ENCODE measurements at places on chromosomes 13 and 19.

GRCh38 chr13:80245162-80245733, 95.7 kb downstream of the SPRY2 start:
- DNase-seq = no peak

- no peak for DNase-seq
Observed at GRCh38 chr13:50585674-50586413, 257.6 kb downstream of the DLEU7 start.

DNA sequence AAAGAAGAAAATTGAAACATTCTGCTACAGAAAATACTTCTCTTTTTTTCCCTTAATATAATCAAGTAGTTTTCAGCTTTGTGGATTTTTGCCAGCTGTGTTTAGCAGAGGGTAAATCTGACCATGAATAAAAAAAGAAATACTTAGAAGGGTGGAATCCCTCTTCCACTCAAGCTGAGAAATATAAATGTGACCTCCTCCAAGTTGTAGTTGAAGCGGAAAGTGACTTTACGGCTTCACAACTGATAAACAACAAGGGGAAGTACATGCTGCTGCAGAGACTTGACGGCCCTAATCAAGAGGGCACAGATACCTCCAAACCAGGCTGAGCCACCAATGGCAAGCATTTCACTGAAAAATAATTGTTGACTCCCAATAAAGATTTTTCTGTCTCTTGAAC, 785.0 kb downstream of the SLITRK5 start:
- no peak for DNase-seq

DNA sequence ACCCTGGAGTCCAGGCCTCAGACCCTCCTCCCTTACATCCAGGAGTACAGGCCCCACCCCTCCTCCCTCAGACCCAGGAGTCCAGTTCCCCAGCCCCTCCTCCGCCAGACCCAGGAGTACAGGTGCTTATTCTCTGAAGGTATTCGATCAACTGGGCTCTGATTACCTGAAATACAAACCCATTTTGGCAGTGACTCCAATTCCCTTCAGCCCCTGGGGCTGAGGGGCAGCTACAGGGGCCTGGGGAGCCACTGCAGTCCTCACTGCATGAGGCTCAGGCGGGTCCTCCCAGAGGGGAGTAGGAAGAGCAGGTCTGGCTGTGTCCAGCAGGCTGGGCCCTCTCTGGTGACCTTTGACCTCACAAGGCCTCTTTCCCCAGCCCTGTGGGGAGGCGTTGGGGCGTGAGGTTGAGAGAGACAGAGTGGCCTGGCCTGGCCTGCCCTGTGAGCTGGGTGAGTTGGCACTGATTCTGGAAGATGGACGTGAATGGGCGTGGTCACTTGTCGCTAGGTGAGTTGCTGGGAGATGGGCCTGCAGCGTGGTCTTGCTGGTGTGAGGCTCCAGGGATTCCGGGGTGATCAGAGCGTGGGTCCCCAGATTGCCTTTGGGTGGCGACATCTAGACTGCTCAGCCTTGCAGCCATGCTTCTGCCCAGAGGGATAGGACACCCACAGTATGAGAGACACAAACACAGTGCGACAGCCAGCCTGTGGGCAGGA, 3.1 kb downstream of the BCAT2 start:
- no peak for DNase-seq

DNA sequence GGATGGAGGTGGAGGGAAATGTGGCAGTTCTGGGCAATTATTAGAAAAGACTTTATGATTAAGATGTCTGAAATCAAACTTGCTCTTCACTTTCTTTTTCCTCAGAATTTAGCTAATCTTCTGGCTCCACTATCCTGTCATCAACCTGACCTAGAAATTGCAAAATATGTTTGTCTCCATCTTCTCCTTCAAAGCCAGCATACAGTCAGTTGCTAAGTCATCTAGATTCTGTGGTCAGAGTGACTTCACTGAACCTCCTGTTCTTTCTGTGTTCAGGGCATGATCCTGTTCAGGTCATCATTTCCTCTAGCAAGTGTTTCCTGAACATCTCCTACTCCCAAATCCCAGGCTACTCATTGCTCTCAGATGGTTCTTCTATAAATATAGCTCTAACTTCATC, 10.8 kb upstream of the CCNA1 start:
- no peak for DNase-seq

DNA sequence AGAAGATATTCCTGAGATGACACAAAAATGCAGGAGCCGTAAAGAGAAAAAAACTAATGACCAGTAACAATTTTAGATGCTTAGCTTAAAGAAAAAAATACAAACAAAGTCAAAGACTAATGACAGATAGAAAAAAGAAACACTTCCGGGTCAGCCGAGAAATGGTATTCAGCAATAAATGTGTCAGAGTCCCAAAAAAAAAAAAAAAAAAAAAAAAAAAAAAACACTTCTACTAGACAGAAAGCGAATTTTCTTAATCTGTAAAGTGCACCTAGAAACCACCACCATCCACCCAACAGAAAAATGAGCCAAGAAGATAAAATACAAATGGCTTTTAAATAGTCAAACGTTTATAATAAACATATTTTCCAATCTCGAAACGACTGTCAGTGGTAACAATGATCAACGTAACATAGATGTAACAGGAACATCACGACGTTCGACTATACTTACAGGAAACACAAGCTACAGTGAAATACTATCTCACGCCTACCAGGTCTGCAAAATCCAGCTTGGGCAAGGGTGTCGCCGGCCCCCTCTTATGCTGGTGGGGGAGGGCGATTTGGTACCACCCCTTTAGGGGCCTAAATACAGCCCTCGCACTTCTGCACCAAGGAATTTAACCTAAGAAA, 10.6 kb downstream of the ABHD17A start:
- no peak for DNase-seq

DNA sequence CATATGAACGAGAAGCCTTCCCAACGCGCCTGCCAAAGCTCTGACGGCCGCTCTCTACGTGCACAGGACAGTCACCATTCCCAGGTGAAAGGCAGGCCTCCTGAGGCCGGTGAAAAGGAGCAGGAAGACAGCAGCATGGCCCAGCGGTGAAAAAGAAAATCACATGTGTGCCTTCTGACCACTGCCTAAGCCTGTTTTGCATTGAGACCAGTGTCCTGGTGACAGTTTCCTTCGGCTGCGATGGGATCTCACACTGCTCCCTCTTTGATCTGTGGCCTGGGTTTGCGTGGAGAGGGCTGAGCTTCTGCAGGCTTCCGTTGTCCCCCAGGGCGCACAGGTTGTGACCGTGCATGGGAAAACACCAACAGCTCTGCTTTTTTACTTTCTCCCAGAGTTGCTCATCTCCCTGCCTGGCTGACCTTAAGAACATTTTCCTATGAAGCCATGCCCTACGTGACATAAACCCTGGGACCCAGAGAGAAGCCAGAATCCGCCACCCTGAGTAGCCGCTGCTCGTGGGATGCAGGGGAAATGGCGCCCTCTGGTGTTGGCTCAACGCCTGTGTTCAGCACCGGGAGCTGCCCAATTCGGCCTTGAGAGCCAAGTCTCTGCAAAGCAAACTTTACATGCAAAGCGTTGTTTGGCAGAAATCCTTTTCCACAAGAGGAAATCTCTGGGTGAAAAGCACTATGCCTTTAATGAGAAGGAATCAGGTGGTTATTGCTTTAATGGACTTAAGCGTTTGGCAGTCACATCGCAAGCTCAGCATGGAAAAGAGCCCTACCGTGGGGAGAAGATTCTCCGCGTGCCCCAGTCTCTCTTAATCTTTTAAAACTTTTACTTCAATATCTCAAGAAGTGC, 112.2 kb upstream of the GPR12 start:
- no peak for DNase-seq

GRCh38 chr13:73364736-73365135, 305.9 kb downstream of the KLF5 start:
- DNase-seq = no peak

- peak; percentile 93 for DNase-seq
Observed at GRCh38 chr13:80048802-80049201, 292.1 kb downstream of the SPRY2 start.

DNA sequence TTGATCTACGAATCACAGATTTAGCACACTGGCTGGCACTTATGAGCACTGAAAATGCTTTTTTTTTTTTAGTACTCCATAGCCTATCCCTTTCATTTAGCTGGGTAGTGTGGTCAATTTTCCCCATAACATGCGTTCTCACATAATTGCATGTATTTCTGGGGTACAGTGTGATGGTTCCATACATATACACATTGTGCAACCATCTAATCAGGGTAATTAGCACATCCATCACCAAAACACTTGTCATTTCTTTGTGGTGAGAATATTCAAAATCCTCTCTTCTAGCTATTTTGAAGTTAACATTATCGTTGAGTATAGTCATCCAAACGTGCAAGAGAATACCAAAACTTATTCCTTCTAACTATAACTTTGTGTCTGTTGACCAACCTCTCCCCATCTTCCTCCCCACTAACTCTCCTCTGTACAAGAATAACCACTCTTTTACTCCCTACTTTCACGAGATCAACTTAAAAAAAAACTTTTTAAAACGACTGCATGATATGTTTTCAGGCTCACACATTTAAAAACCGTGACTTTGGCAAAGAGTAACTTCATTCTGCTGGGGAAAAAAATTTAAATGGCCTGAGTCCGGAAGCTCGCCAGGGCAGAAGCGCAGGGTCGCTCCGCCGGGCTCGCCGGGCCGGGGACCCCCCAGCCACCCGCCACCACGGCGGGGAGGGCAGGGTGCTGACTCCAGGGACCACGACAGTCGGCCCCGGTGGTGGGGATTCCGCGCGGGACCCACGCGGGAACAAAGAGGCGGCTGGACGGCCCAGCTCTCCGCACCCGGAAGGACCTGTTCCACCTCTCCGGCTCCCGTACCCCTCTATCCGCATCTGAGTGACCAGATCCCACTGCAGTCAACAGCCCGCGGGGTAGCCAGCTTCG, 868 bp upstream of the UBAC2 start:
- no peak for DNase-seq
